ENCODE measurements at places on chromosomes 1 and 21. TPM values are rescaled to one million over a fixed set of nuclear protein-coding genes. Genes with fewer than 3 reads are reported as not detected.

Gene LAMC2
- 2.9 TPM for total RNA-seq

Gene LIPI
- not detected for total RNA-seq

Gene ADAM30
- not detected for total RNA-seq

Gene MYOG
- not detected for total RNA-seq

Gene PTPN7
- total RNA-seq = 21.8 TPM

Gene PROK1
- not detected for total RNA-seq

Gene MCL1
- 328 TPM for total RNA-seq

Gene ZYG11A
- not detected for total RNA-seq

Data from subcutaneous adipose tissue (tissue), 4 donors.